ENCODE measurements at places on chromosomes 3 and 15. TPM values are rescaled to one million over a fixed set of nuclear protein-coding genes. Genes with fewer than 3 reads are reported as not detected.
A peak's percentile ranks its signal among the peaks of the same experiment; 100 is the strongest.

DNA sequence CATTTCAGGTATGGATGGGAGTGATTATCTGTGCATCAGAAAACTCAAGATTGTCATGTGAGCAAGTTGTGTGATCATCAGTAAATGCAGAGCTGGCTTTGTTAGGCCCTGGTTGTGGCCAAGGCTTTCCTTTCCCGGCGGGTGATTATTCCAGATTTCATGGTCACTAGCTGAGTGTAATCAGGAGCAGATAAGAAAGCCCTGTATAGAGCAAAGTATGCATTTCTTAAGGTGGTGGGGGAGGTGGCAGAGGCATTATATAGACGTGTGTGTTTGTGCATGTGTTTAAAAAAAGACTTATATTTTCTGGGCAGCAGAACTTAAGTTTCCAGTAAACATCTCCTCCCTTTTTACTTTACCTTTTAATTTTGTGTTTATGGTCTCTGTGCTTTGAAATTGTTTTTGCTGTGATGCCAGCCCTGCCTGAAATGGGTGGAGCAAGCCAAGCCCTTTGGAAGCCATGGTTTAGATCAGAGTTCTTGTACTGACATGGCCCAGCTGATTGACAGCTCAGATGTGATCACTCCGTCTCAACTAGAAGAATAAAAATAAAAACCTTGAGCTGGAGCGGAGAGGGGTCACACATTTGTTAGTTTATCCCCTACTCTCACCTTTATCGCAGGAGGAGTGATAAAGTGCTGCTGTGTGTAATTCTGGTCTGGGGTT, 22.2 kb downstream of the SMAD3 start:
- no peak for DNase-seq

Gene DPH6
- 13.2 TPM for total RNA-seq

DNA sequence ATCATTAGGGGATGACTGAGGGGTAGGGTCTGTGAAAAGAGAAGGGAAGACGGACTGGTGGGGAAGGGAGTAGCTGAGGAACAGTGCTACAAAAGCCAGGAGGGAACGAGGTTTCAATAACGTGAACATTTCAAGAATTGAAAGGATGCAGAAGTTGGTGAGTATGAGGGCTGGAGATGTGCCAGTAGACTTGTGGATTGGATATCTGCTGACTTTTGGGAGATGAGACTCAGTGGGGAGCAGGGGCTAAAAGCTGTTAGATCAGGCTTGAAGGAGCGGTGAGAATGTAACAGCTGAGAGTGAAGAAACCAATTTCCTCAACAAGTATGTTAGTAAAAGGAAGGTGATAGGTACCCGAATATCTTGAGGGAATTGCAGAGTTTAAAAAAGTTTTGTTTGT, 65.2 kb downstream of the GTPBP8 start:
- DNase-seq: no peak

GRCh38 chr3:130383424-130383823, 38.0 kb downstream of the COL6A5 start:
- no peak for DNase-seq

Gene RAB7A
- 73.6 TPM for total RNA-seq

DNA sequence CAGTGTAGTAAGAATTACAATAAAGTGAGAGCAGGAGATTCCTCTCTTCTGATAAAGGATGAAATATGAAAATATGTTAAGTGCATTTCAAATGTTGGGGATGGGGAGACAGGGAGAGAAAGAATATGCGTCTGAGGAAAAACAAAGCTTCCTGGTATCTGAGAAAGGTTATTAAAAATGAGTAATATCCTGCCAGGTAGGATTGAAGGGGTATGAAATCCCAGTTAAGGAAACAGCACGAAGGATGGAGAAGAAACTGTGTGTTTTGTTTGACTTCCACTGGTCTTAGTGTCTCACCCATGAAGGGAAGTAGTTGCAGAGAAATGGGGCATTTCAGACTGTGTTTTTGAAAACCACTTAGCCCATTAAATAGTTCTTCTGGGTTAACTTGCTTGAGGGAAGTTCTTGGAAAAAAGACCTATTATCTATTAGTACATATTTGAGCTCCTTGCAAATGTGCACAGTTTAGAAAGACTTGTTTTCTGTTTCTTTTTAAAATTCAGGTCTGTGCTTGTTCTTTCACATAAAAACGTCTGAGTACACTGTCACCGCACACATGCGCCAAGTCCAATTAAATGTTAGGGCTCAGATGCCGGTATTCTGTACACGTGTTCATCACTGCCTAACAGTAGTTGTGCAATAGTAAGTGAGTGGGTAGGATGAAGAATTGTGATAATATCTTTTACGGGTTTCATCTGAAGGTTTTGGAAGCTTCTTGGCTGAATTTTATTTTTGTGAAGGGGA, 196.1 kb upstream of the P2RY1 start:
- peak; percentile 81 for DNase-seq

GRCh38 chr15:38207621-38208020, 45.0 kb upstream of the SPRED1 start:
- no peak for DNase-seq

Gene TCF12
- total RNA-seq: 77.8 TPM

- no peak for DNase-seq
These were observed 25.9 kb upstream of the RNU6-1 start for GRCh38 chr15:67865766-67866165.

DNA sequence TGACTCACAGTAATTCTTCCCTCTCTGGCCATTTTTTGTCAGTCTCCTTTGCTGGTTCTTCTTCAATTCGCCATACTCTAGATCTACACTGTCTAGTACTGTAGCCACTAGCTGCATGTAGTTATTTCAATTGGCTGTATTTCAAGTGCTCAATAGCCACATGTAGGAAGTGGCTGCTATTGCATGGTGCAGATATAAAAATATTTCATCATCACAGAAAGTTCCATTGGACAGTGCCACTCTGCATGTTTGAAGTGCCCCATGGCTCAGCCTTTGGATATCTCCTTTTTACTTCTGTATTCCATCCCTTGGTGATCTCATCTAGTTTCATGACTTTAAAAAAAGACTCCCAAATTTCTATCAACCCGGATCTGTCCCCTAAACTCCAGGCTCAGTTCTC, 22.1 kb downstream of the PPP2R3A start:
- no peak for DNase-seq

GRCh38 chr15:66524838-66525237, 19.7 kb downstream of the ZWILCH start:
- no peak for DNase-seq

- DNase-seq: no peak
These were observed 14.2 kb upstream of the NRROS start for GRCh38 chr3:196625331-196625730.

- DNase-seq: no peak
These were observed 1.4 kb downstream of the NR1I2 start for GRCh38 chr3:119783255-119783654.

DNA sequence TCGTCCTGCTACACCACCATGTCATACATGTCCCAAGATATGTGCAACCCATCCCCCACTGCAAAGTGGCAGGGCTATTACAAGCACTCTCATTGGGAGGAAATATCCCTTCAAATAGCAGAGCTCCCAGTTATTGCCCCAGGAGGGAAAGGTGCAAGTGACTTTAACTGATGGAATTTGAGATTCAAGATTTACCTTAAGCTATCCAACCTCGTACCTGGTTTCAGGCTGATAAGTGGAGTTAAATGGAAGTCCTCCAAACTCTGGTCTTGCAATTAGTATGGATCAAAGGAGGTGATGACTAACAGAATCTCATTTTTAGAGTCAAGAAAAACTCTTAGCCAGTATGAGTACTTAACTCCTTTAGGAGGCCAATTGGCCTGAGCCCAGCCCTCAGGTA, 2.1 kb downstream of the SLCO2A1 start:
- no peak for DNase-seq

Gene ITIH1
- not detected for total RNA-seq

Gene OR5K2
- not detected for total RNA-seq

- no peak for DNase-seq
These were observed 1188.0 kb upstream of the ALCAM start for GRCh38 chr3:104178680-104179079.

GRCh38 chr3:114427285-114428043, 133.6 kb downstream of the TIGIT start:
- DNase-seq: no peak

Gene GNB4
- 32.5 TPM for total RNA-seq

Measured in sigmoid colon (tissue), 7 donors.